ENCODE measurements at places on chromosomes 16 and 17.

DNA sequence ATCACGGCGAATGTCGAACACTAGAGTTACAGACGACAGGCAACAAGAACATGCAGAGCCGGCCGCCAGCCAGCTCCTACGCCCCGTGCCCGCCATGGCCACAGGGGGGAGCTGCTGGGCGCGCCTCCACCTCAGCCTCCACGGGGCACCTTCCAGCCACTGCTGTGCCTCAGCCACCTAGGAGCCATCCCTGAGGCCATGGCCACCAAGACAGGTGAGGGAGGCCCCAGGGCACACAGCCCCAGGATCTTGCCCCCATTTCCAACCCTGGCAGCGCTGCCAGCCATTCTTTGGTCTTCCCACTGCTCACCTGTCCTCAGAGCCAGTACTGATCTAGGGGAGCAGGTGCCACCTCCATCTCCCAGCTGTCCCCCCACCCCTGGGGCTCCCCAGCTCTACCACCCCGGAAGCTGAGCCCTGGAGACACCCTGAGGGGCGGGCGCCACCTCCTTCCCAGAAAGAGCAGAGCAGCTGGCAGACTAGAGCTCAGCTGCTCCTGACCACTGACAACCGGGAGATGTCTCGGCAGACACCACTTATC is 11.8 kb downstream of the GNPTG start:
- peak; percentile 97 for ATAC-seq

DNA sequence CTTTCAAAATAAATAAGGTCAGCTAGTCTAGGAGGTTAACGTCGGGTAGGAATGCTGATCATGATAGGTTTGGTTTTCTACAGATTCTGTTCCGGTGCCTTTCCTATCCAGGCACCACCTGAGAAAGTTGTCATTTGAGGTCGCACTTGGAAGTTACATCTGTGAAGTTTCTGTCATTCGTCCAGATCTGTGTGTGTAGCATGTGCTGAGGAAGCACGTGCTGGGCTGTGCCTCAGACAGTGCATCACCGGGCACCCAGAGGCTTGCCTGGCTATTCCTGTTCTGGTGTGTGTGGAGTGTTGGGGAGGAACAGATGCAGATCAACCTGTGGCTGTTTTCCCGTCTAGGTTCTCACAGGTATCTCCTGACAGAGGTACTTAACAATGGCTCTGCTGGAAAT is 42.6 kb downstream of the DNAJA2 start:
- ATAC-seq = no peak

DNA sequence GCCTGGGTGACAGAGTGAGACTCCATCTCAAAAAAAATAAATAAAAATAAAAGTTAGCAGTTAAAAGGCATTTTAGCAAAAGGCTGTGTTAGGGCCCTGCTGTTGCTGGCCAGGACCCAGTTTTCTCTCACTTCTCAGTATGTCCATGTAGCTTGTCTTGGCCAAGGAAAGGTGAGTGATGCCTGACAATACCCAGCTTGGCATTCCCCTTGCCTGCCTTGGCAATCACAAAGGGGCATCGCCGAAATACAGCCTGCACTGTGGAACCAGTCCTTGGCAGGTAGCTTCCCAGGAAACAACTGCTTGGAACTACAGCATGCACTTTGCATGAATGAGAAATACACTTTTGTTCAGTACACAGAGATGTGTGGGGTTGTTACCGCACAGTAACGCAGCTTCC is 61.7 kb downstream of the DNAH17 start:
- ATAC-seq = no peak

GRCh38 chr17:57468932-57469775 is 212.8 kb downstream of the MSI2 start:
- ATAC-seq = peak; percentile 75

- ATAC-seq = peak; percentile 20
These were observed 1.1 kb downstream of the CREBBP start for GRCh38 chr16:3879258-3879886.

- ATAC-seq = no peak
These were observed 13.6 kb downstream of the CCDC92B start for GRCh38 chr17:2735896-2736295.

- no peak for ATAC-seq
These were observed 1.5 kb upstream of the CHD3 start for GRCh38 chr17:7887038-7887481.

DNA sequence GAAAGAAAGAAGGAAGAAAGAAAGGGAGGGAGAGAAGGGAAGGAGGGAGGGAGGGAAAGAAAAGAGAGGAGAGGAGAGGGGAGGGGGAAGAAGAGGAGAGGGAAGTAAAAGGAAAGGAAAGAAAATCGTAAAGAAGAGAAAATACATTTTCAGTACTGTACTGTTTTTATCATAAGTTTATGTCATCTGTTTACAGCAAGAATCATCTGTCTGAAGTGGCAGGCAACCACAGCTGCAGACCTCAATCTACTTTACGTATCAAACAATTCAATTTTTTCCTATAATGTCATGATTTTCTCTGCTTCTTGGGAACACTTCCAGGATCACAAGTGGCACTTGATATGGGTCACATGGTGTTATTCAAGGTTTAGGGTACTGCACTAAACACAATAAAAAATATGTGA is 58.3 kb downstream of the USP32 start:
- ATAC-seq = no peak

GRCh38 chr17:78252701-78253635 is 21.5 kb downstream of the TMEM235 start:
- ATAC-seq = no peak

DNA sequence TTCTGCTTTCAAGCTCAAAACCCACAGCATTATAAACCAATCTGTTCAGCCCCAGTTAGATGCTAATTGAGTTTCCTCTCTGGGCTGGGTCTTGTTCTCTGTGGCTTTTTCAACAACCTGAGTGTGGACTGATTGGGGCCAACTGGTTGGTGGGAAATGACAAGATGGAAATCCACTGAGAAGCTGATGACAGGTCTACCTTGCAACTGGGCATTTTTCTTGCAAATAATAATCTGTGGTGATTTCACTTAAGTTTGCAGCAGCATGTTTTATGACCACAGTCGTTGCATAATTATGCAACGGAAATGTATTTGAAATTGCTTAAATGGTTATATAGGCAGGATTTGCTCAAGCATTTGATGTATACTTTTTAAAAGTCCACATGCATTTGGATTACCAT is 69.9 kb downstream of the AKAP1 start:
- no peak for ATAC-seq

GRCh38 chr17:36459601-36460000 is 26.9 kb upstream of the ZNHIT3 start:
- no peak for ATAC-seq

DNA sequence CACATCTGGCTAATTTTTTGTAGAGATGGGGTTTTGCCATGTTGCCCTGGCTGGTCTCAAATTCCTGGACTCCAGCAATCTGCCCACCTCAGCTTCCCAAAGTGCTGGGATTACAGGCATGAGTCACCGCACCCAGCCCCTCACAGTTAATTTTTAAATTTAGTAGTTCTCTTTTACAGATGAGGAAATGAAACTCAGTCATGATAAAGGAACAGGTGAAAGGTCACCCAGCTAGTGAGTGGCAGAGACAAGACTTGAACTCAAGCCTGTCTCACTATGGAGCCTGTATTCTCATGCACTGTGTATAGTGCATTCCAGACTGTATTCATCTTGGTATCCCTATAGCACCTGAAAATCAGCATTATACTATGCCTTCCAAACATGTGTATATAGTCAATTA is 77.1 kb upstream of the WSB1 start:
- no peak for ATAC-seq

- no peak for ATAC-seq
These were observed 144.4 kb downstream of the PCTP start for GRCh38 chr17:55895112-55895759.

GRCh38 chr16:46730126-46730525 is 18.0 kb downstream of the MYLK3 start:
- ATAC-seq = no peak

GRCh38 chr16:57113042-57113453 is 20.7 kb downstream of the CPNE2 start:
- peak; percentile 84 for ATAC-seq

GRCh38 chr16:11194913-11195312 is 61.1 kb downstream of the SOCS1 start:
- ATAC-seq = no peak

DNA sequence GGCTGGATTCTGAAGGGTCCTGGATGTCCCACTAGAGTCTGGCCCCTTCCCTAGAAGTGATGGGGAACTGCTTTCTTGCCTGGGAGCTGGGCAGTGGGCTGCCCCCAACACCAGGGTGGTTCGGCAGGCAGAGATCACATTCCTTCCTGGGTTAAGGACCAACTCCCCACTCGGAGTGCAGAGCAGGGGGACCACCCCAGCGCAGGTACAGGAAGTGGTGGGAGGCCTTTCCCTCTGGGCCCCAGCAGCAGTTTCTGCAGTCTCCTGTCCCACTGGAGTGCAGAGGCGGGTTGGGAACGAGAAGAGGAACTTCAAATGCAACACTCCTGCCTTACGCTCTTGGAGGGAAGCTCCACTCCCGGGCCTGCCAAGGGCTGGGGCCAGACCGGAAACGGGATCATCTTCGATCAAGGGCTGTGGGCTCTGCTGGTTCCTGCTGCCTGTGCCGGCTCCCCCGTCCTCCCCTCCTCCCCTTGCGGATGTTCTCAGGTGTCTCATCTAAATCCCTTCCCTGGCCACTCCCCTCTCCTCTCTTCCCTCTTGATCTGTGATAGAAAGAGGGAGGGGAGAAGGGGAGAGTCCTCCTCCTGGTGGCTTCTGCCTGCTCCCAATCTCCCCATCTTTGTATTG is 9.0 kb upstream of the NGFR start:
- no peak for ATAC-seq

DNA sequence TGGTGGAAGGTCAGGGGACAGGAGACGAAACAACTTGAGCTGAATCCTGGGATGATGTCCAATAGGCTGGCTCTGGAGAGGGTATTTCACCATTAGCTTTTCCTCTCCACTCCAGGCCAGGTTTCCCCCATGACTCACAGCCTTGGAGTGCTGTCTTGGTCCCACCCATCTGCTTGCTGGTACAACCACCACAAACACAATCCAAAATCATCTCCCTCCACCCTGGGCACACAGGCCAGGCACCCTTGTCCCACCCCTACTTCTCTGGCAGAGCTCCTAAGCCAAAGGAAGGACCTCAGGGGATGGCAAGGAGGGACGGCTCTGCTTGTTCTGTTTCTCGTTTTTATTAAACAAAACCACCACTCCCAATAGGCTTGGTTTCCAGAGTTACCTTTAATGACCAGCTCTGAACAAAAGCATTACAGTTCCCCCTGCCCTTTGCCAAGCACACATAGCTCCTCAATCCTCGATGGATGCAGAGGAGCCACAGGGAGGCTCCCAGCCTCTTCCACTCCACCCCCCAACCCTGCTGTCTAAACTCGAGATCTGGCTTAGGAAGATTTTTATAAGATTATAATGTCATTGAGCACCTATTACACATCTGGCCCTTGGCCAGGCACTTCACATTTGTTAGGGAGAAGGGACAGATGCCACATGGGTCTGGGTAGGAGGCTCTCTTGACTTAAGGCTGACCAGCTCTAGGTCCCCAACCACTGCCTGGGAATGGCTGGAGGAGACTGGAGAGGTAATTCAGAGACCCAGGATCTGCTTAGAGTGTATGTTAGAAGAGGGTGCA is 13.3 kb downstream of the CAVIN1 start:
- ATAC-seq = no peak

- no peak for ATAC-seq
These were observed 88.8 kb upstream of the ANKFN1 start for GRCh38 chr17:56064506-56064905.

DNA sequence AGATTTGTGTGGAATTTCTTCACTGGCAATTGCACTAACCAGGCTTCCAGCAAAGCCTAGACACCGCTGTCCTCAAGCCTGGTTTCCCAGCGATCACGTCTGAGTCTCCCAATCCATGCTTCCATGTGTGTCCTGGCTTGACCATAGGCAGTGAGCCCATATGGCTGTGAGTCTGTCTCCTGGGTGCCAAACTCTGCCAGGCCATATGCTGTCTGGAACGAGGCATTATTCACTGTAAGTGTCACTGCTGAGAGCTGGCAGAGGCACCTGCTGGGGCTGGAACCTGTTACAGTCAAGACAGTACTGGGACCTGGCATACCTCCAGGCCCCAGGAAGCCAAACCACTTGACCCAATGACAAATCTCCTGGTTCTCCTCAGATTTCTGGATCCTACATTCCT is 60.4 kb downstream of the HS3ST2 start:
- ATAC-seq = no peak

GRCh38 chr17:43949781-43950180 is 4.0 kb downstream of the PYY start:
- ATAC-seq = no peak

- no peak for ATAC-seq
These were observed 22.8 kb downstream of the ITGB3 start for GRCh38 chr17:47276444-47276843.

DNA sequence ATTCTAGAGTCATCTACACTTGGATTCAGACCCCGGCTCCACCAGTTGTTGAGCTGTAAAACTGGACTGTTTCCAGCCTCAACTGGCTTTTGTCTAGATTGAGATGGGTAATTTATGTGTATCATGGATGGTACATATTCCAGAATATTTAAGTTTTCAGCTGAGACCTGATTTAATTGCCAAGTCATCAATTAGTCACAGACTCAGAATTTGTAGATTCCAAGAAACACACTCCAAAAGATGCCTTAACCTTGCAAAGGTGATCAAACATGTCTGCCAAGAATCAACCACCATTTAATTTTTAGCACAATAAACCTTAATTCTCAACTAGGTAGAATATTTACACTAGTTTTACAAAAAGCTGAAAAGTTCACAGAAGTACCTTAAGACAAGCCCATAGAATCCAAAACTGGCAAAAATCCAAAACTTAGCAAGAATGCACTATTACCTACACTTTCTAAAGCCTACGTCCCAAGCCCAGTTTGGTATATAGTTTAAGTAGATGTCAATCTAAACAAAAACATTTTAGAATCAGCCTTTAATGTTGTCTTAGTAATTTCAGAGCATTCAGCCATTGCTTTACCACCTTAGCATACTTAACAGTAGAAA is 17.7 kb downstream of the SIAH1 start:
- ATAC-seq = no peak

DNA sequence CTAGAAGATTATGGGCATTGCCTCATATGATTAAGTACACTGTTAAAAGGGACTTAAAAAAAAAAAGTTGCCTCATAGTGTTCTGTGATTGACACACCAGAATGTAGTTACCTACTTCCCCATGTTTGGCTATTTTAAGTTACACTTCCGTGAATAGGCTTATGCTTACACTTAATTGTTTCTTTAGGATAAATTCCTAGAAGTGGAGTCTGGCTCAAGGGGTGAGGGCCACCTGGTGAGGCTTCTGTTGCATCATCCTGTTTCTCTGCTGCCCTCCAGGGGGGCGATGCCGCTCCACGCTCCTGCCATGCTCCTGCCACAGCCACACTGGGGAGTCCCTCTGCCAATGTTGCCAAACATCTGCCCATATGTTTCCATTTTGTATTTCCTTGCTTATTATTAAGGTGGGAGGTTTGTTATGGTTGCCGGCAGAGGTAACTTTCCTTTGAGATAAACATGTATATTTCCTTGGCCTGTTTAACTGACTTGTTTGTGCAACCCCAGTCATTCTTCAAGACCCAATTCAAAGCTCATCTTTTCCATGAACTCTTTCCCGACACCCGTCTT is 73.1 kb downstream of the KSR1 start:
- ATAC-seq = no peak

GRCh38 chr16:68790130-68790761 is 53.1 kb upstream of the TANGO6 start:
- ATAC-seq = no peak
